ENCODE measurements at places on chromosomes 11 and 22. TPM values are rescaled to one million over a fixed set of nuclear protein-coding genes. Genes with fewer than 3 reads are reported as not detected.

The HBG1 gene
- not detected for total RNA-seq

The CHCHD10 gene
- 0.46 TPM for total RNA-seq

The CCDC73 gene
- total RNA-seq = not detected

The CTSW gene
- 0.40 TPM for total RNA-seq

The FGF3 gene
- total RNA-seq = not detected

The INS gene
- not detected for total RNA-seq

Measured in LHCN-M2 (cell line).